NCI-H1694 treated with DMSO at 0.1 percent for 48 hours (cell line): ENCODE measurements at places on chromosomes 6 and 20.

- no peak for DNase-seq
Observed at GRCh38 chr6:93786474-93787330, 367.3 kb upstream of the EPHA7 start.

- DNase-seq, result no peak
Observed at GRCh38 chr6:22827760-22828159, 258.4 kb downstream of the HDGFL1 start.

- no peak for DNase-seq
Observed at GRCh38 chr6:15508931-15509330, 153.9 kb downstream of the DTNBP1 start.

- DNase-seq, result no peak
Observed at GRCh38 chr6:91608428-91608827, 1021.6 kb upstream of the MAP3K7 start.

- no peak for DNase-seq
Observed at GRCh38 chr20:48002517-48002970, 217.3 kb upstream of the SULF2 start.

DNA sequence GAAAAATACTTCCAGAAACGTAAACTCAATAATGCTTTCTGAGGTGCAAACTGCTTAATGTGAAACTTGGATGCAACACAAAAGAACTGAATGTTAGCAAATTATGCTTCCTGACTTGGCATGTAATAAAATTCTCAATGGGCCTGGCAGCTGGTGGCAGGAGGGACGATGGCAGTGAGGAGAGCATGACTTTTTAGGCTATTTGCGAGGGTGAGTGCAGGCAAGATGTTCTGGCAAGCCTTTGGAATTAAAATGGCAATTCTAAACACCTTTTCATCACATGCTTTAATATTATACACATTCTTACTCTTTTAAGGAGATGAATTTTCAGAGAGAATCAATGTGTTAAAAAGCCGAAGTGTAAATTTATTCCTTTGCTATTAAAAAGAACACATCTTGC, 224.8 kb upstream of the CDH4 start:
- no peak for DNase-seq

- DNase-seq, result no peak
Observed at GRCh38 chr6:40419946-40420728, 167.0 kb downstream of the LRFN2 start.
